Stimulated activated CD8-positive, alpha-beta memory T cell treated with anti-CD3 and anti-CD28 coated beads, Interleukin-4, amount 100 ng/mL, for 24 hours (primary cell): ENCODE measurements at places on chromosomes 1 and 21.
A peak's percentile ranks its signal among the peaks of the same experiment; 100 is the strongest.

DNA sequence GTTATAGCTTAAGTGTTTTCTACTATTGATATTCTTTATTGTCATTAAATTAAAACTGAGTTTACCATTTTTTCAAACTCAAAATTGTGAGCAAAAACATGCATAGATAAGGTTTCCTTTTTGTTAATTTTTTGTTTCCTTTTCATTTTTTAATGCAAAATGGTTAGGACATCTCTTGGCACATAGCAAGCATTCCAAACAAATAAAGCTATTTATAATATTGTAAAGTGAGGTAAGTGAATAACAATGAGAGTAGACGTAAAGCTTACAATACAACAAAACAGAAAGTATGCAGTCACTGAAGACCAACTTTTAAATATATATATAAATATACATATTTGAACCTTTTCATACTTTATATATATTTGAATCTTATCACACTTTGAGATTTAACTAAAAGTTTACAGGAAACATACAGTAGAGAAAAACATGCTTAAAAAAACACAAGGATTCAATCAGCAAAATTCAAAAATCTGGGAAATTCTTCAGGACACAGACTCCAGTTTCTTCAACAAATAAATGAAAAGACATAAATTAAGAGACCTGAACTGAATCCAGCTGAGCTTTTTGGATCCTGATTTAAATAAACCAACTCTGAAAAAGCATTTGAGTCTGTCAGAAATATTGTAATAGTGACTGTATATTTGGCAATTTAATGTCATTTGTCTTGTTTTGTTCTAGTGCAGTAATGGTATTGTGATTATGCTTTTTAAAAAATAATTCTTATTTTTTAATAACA lies 67.5 kb upstream of the SAMSN1 start:
- DNase-seq = no peak

- DNase-seq = no peak
Observed at GRCh38 chr1:233042834-233043233, 92.4 kb downstream of the NTPCR start.

DNA sequence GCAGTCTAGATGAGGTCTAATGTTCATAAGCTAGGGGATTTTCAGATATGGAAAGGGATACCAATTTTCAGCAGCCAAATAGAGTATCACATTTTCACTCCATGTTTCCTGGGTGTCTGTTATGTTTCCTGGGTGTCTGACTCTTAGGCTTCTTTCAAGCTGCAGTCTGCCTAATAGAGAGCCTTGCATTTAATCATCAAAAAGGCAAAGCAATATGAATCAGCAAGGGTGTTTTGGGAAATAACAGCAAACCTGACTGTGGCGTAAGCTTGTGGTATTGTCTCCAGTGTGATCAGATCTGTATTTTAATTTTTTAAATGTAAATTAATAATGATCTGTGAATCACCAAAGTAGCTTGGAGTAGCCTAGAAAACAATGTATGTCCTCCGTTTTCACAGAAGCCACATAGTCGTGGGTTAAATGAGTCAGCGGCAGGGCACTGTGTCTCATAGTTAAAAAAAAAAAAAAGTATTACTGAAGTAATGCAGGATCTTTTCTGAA lies 10.4 kb downstream of the LGALS8 start:
- no peak for DNase-seq

DNA sequence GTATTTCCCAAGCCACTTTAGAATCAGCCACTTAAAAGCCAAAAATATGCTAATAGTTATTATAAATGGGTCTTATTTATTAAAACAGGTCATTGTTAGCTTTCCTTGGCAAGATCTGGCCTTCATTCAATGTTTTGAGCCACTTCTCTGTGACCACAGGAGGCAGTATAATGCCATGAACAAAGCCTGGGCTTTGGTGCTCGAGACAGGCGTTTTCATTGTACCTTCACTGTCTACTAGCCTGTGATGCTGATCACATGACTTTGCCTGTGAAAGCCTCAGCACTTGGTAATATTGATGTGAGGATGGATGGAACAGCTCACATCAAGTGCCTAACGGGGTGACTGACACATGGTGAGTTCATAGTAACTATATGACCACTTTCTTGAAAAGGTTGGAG lies 217.0 kb downstream of the RWDD3 start:
- no peak for DNase-seq

GRCh38 chr1:217363319-217363718 lies 267.6 kb downstream of the GPATCH2 start:
- DNase-seq = no peak

DNA sequence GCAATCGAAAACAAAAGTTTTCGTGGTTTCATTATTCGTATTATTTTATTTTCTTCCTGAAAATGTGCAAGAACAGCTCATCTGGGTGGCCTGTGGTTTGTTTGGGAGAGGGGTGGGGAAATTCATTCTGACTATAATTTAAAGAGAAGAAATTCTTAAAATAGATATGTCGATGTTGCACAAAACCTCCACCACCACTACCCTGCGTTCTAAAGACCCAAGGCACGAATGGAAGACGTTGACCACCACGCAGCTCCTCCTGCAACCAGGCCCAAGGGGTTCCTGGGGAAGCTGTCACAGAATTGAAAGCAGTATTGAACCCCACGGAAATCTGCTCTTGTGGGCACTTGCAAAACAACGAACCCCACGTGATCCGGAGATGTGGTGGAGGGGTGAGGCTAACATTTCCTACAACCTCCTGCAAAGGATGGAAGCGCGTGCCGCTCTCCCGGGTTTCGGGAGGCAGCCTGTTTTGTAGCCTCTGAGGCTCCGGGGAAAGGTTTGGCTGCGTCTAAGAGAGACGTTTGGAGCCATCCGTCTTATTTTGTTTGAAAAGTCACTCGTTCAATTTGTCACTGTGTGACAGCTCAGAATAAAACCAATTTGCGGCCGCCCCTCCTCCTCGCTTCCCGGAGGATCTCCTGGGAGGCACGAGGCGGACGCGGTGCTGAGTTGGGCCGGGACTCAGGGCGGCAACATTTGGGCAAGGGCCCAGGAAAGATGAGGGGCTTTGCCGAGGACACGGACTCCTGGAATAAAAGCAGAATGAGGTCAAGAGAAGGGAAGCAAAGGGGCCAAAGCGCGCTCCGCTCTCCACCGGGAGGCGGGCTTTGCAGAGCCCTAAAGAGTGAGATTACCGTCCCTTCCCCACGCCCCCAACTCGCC lies 810 bp upstream of the HLX start:
- DNase-seq = no peak

- no peak for DNase-seq
Observed at GRCh38 chr1:24929398-24930259, 447 bp downstream of the RUNX3 start.

- no peak for DNase-seq
Observed at GRCh38 chr1:186915555-186915954, 86.8 kb downstream of the PLA2G4A start.

DNA sequence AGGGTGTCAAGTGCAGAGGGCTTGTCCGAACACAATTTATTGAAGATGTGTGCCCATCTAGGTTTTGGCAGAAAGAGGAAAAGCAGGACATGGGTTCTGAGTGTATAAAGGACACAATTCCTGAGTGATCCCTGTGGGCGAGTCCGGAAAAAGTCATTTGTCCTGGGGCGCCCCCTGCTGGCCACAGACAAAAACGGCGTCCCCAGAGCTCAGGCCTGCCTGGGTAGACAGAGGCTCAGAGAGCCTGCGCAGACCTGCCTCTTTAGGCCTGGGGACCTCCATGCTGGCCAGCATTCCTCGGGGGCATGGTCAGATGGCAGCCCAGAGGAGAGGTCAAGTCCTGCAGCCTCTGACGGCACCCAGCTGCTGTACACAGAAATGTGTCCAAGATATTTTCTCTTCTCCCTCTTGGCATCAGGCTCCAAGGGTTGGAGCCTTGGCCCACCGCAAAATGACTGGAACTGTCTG lies 65.5 kb upstream of the LRP8 start:
- DNase-seq = peak; percentile 66

GRCh38 chr1:70487910-70488665 lies 77.0 kb downstream of the CTH start:
- no peak for DNase-seq

- DNase-seq = no peak
Observed at GRCh38 chr1:217522277-217522676, 108.6 kb downstream of the GPATCH2 start.

- DNase-seq = no peak
Observed at GRCh38 chr1:68232289-68233148, at the start of gene WLS. Gene WLS (minus strand): TSS chr1:68232523. CDS start chr1:68232299, 224 bp downstream.

DNA sequence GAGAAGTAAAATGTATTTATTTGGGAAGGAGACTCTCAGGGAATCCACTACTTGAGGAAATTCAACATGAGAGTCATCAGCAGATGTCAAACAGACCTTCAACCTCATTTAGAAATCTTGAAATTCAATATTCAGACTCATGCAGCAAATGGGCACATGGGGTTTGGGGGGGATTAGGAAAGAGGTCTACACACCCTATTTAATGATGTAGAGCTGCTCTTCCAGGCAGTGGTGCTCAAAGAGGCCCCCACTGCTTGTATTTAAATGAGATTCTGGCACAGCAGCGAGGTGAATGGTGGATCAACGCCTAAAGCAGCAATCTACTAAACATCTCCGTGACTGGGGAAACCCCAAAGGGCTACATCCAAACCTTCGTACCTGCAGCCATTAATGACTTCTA lies 213.2 kb upstream of the C8B start:
- no peak for DNase-seq

- no peak for DNase-seq
Observed at GRCh38 chr1:16625497-16626408, 12.4 kb upstream of the NBPF1 start.
